ENCODE measurements at places on chromosomes 16 and 17.

DNA sequence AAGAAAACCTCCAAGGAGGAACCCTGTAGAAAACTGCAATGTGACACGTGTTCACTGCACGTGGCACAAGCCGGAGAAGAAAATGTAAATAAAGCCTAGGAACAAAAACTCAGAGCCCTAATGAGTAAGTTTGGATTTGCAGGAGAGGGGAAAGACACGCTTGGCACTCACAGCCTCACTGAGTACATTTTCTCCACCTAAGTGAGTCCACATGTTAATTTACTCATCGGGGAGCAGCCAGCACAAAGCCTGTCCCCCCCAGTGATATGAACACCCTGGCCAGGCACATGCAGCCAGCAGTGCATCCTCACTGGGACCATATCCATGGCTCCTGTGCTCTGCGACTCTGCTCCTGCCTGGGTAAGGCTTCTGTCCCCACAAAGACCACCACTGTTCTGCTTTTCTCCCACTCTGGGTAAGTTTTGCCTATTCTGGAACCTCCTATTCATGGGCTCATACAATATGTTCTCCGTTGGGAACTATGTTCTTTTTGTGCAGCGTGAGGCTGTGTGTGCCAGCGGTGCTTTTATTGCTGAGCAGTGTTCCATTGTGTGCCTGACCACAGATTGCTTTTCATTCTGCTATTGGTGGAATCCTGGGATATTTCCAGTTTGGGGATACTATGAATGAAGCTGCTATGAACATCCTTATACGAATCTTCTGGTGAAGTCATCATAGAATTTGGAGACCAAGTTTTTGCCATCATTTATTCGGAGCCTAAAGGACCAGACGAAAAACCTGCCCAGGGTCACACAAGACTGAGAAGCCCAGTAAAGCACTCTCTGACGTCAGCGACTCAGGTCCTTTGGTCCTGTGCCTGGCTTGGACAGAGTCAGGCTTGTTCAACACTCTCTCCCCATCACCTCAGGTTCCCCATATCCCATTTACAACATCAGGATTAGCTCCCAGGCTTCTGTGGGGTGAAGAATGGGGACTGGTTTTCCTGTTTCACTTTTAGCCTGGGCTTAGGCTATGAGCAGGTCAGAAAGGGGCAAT is 53.3 kb downstream of the RNF112 start:
- no peak for DNase-seq

- no peak for DNase-seq
Observed at GRCh38 chr16:73326221-73326620, 278.3 kb upstream of the ZFHX3 start.

- DNase-seq, result no peak
Observed at GRCh38 chr16:89050868-89051311, 42.8 kb upstream of the ACSF3 start.

- no peak for DNase-seq
Observed at GRCh38 chr16:11563493-11564040, 23.2 kb downstream of the LITAF start.

DNA sequence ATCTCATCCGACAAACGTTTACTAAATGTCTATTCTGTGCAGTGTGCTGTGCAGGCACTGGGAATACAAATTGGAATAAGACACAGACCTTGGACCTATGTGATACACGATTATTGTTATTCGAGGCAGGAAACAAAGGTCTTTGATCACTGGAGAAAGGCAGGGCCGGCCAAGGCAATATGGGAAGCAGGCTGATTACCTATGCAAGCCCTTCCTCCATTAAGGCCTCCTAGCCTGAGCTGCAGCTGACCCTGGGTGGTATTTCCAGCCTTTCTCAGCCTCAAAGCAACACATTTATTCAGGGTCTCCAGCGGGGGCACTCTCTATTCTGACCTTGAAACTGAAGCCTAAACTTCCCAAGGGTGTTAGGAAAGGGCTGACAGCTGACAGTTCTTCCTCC is 13.4 kb downstream of the ST6GALNAC1 start:
- DNase-seq, result no peak

DNA sequence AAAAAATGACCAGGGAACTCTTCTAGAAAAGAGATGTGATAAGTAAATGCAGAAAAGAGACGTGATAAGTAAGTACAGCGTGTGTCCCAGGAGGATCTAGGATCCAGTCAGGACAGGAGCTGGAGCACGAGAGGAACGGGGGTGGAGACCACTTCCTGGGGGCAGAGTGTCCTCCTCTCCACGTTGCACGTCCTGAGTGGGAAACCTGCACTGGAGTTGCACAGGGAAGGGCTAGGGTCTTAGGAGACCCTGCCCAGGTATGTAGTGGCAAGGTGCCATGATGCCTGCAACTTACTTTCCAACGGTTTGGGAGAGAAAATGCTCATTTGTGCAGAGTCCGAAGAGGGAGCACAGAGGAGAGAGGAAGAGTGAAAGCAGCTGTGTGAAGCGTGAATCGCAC is 55.8 kb downstream of the RNF213 start:
- no peak for DNase-seq

- DNase-seq, result no peak
Observed at GRCh38 chr16:3651461-3652372, 2.8 kb upstream of the DNASE1 start.
